ENCODE measurements at places on chromosomes 7 and 10.
A peak's percentile ranks its signal among the peaks of the same experiment; 100 is the strongest.

DNA sequence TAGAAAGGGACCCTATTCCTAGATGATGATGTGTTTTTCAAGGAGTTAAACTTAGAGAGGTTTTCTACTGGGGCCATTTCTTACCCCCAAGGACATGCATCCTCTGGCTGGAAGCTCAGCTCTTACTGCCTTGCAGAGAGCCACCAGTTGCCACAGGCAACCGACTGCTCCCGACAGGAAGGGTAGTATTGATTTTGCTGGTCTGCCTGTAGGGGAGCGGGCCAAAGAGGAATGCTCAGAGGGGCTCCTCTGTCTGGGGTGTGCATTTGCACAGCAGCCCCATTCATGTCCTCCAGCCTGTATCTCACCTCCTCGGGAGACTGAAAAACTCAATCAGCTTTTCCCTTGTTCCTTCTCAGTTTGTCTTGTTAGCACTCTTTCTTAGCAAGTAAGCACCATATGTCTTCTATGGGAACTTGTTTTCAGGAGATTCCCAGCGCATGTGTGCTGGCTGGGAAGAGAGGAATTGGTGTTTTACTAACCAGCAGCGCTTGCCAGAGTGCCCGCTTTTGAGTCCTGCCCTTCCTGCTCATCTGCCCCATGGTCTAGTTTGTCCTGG, 739.0 kb upstream of the GALNT17 start:
- peak; percentile 70 for DNase-seq

DNA sequence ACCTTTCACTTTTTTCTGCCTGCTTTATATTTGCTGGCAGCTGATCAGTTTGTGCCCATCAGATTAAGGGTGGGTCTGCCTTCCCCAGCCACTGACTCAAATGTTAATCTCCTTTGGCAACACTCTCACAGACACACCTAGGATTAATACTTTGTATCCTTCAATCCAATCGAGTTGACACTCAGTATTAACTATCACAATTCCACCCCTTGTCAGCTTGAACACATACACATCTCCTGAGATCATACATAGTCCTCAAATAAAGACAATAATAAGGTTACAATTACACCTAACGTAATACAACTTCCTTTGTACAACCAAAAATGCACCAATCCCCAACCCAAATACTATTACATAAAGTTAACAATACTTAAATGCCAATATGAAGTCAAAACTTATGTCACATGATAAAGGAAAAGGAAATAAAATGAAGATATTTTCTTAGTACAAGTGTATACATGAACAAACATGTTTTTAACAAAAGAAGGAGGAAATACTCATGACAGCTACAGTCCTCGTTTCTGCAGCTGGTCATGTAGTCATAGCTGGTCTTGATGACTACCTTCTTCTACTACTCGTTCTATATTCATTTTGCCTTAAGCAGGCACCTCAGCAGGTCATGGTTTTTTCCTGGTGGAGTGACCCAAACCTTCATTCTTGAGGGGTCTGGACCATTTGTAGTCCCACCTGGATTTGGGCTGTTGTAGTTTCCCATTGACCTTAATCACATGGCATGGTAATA, 96.7 kb upstream of the CABCOCO1 start:
- DNase-seq = no peak

DNA sequence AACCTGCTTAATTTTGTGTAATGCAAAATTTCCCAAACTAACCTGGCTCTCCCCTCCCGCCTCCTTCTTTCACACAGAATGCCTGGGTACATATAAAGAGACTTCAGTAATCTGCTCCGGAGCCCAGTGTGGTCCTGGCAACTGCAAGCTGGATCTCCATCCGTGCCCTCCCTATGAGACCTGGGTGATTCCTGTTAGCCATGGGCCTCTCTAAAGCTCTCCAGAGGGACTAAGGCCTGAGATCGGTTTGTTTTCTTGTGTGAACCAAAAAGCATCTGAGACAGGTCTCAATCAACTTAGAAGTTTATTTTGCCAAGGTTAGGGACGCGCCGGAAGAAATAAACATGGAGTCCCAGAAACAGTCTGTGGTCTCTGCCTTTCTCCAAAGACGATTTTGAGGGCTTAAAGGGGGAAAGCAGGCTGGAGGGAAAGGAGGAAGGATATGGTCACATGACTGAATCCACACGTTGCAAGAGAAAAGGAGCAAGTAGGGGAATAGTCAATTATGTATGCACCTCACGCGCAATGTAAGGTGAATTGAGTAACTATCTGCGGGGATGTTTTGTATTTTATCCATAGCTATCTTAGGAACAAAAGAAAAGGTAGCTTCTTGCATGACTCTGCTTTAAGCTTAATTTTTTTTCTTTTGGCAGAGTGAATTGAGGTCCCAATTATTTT, 46.2 kb upstream of the CCDC3 start:
- no peak for DNase-seq

DNA sequence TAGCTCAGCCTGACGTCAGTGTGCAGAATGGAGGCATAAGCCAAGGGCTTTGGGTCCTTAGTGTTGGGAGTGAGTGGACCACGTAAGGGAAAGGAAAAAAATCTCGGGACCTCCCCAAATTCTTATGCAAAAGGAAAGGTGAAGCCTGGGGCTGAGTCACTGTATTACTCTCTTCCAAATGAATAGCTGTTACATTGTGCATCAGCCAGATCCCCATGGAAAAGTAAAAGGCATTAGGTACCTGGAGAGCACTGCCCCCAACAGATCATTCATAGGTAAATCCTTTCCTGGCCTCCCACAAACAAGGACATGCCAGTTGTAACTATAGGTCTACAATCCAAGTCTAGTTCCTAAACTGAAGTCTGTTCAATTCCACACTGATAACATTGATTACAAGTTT, 170.5 kb downstream of the C1GALT1 start:
- no peak for DNase-seq

DNA sequence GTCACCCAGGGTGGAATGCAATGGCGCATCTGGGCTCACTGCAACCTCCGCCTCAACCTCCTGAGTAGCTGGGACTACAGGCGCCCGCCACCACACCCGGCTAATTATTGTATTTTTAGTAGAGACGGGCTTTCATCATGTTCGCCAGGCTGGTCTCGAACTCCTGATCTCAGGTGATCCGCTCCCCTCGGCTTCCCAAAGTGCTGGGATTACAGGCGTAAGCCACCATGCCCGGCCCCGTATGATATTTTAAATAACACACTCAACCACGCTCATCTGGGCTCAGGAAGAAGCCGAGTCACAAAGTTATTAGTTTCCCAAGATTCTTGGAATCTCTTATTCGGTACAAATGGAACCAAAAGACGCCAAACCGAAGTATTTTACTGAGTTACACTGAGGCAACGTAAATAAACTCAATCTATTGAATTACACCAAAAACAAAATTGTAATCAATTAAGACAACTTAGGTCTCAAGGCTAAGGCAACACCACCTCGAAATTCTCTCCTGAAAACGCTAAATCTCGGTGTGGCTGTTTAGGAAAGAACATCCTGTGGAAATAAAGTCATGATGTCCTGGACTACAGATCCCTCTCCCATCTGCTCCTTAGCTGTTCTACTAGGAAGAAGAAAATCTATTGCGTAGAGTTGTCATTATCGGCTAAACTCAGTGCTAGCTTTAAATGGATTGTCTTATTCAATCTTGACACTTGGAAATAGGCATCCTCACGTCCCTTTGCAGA, 910 bp downstream of the ARHGAP19 start:
- no peak for DNase-seq

Measured in ecto neural progenitor cell (in vitro differentiated cells).